ENCODE measurements at places on chromosomes 3 and 15.
A peak's percentile ranks its signal among the peaks of the same experiment; 100 is the strongest.

DNA sequence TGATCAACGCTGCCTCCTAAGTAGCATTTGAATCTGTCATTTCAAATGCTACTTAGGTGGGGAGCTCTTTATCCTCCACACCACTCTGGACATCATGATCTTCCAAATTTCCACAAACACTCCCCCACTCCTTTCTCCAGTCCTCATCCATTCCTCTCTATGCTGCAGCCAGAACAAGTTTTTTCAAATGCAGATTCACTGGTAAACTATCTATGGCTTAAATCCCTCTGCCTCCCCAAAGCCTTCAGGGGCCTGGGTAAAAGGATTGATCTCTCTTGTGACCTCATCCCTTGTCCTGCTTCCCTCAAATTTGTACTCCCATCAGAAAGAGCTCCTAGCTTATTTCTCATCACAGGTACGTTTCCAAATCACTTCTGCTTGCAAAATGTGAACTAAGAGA is 1.3 kb upstream of the AEN start:
- DNase-seq: no peak

DNA sequence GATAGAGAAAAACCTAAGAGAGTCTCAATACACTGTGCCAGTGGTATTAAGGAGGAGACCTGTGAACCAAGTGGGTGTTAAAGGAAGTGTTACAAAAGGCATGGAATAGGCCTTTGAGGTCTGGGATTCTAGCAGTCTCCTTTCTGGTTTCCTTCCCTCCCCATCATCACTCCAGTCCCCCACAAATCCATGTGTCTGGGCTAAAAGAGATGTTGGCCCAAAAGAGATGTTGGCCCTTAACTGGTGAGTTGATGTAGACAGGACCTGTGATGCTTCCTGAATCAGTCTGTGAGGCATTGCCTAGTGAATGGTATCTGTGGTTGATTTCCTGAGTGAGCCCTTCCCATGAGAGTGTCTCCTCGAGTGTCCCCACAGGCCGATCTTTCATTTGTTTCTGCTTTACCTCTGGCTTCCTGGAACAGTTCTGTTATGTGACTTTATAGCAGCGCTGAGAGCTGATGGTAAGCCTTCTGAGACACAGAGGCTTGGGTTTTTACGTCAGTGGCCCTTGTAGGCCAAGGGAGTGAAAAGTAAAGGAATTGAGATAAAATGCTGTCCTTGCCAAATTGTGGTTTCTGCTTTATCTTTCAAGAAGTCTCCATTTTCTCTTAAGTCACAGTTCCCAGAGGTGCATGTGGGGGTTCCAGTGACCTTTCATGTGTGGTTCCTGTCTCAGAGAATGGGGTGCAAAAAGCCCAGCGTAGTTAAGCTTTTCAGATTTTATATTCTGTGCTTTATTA is 87.8 kb downstream of the KLHL25 start:
- DNase-seq: no peak

- DNase-seq: peak; percentile 77
Measured at GRCh38 chr15:89358755-89359439, 24.3 kb upstream of the POLG start.

- peak; percentile 74 for DNase-seq
Measured at GRCh38 chr3:121748680-121749275, 763 bp downstream of the GOLGB1 start.

DNA sequence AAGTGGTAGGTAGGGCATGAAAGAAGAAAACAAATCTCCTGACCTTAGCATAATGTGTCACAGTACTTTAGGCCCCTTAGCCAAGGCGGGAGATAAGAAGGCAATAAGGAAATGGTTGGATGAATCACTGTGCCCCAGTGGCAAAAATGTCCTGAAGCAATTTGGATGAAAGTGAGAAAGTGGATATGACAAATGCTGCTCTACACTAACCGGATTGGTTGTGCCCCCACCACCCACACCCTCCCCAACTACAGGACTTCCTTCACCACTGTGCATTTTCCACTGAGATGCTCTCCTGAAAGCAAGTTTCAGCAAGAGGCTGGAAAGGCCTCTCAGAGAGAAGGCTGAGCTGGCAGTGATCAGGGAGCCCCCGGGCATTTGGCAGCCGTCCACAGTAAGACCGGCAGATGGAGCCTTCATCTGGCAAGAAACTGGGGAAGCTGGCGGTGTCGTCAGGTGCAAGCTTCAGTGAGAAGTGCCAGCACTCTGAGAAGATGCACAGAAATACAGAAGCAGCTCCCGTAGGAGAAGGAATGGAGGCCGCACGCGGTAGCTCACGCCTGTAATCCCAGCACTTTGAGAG is 63.8 kb downstream of the ATP1B3 start:
- peak; percentile 81 for DNase-seq

DNA sequence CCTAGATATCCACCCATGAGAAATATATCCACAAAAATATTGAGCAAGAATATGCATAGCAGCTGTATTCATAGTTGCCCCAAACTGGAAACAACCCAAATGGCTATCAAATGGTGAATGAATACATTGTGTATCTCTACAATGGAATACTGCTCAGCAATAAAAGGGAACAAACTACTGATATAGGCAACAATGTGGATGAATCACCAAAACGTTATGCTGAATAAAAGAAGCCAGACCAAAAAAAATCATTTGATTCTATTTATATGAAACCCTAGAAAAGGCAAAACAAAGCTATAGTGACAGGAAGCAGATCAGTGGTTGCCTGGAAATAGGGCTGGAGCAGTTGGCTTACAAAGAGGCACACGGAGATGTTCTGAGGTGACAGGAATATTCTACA is 15.5 kb upstream of the CMTM7 start:
- no peak for DNase-seq

DNA sequence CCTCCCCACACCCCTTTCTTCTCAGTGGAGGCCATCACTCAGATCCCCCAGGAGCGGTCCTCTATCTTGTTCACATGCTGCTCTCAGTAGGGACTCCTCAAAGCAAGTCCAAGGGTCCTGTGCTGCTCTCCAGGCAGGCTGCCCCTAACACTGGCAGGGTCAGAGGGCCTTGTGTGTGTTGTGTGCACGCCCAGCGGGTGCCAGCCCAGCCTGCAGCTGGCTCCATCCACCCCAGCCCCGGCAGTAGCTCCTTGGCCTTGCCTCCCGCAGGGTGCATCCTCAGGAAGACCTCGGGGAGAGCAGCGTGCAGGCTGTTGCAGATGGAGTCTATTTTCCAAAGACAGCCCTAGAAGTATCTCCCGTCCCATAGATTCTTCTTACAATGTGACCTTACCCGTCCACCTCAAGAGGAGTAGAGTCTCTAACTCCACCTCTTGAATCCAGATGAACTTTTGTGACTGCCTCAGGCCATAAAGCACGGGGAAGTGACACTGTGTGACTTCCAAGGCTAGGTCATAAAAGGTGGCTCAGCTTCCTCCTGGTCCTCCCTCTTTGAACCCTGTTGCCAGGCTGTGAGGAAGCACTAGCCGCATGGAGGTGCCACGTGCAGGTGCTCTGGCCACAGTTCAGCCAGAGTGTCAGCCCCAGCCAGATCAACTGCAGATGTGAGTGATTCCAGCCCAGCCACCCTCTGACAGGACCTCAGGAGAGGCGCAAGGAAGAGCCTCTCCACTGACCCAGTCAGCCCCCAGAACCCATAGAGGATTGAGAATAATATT is 531.6 kb downstream of the SHQ1 start:
- DNase-seq: no peak

DNA sequence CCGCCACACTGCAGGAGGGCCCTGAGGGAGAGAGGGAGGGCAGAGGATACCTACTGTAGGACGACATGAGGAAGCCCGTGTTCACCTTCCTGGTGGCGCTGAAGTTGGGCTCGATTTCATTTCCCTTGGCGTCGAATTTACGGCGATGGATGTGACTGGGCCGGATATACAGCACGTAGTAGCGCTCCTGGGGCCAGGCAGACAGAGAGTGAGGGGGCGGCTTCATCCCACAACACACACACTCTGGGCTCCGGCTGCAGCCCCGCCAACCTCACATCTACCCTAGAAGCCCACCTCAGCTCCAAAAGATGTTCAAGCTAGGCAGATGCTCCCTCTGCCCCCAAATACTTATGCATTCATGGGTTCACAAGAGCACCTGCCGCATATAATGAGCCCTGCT is 4.5 kb downstream of the ARPIN start:
- no peak for DNase-seq

- no peak for DNase-seq
Measured at GRCh38 chr15:67836134-67836455, 3.8 kb downstream of the RNU6-1 start.

- no peak for DNase-seq
Measured at GRCh38 chr3:152720951-152721718, 113.8 kb upstream of the P2RY1 start.

GRCh38 chr3:186427627-186428281 is 65.7 kb upstream of the DGKG start:
- no peak for DNase-seq

DNA sequence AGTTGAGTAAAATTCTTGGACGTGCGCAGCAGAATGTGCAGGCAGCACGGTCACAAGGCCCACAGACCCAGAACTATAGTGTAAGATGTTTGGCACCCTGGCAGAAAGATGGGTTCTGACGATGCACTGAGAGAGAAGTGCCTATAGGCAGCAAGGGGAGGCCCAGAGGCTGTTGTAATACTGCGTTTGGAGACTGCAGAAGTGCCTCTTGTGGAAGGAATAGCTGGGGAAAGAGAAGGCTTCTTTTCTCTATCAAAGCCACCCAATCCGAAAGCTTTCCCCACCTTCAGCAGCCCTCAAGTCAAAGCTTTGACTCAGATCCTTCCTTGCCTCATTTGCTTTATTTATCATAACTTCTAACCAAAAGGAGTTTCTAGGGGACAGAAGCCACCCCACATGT is 5.2 kb upstream of the SIN3A start:
- DNase-seq: peak; percentile 14

GRCh38 chr15:79676621-79677020 is 220.2 kb downstream of the MTHFS start:
- no peak for DNase-seq

GRCh38 chr3:184184546-184185230 is 1.3 kb upstream of the ABCF3 start:
- DNase-seq: no peak

- no peak for DNase-seq
Measured at GRCh38 chr3:23956701-23957100, 11.6 kb downstream of the NR1D2 start.

GRCh38 chr15:69118089-69118488 is 42.3 kb upstream of the GLCE start:
- no peak for DNase-seq

GRCh38 chr15:88878720-88879184 is 16.6 kb downstream of the HAPLN3 start:
- peak; percentile 42 for DNase-seq

- no peak for DNase-seq
Measured at GRCh38 chr3:161406594-161407555, 35.6 kb upstream of the SPTSSB start.

GRCh38 chr15:48355377-48355776 is 24.1 kb downstream of the DUT start:
- DNase-seq: no peak

DNA sequence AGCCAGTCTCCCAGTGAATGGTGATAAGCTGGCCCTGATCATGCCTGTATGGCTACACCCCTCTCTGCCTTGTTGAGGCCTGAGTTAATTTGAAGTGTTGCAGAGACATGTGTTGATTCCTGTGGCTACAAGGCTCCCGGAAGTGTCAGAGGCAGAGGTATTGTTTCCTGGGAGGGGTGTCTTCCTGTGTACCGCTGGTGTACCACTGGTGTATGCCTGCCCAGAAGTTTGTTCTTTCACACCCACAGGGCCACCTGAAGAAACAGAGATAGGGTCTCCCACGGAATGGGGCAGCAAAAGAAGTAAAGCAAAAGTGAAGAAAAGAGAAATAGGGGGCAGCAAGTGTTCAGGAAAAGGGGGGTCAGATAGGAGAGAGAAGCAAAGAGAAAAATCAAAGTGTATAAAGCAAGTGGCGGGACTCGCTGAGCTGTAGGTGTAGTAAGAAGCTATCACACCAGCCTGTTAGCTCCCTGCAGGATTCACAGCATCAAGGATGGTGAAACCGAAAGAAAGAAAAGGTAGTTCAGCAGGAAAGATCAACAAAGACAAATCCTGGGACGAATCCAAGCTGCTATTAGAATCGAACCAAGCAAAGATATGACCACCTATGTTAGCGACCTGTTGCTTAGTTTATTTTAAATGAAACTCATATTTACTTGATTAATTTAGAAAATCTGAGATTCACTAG is 36.6 kb upstream of the CD47 start:
- DNase-seq: no peak

- DNase-seq: no peak
Measured at GRCh38 chr3:146124126-146124801, 36.7 kb downstream of the PLOD2 start.

GRCh38 chr3:121793078-121793477 is 41.8 kb downstream of the IQCB1 start:
- no peak for DNase-seq

- no peak for DNase-seq
Measured at GRCh38 chr3:45781271-45781670, 15.1 kb downstream of the SLC6A20 start.

DNA sequence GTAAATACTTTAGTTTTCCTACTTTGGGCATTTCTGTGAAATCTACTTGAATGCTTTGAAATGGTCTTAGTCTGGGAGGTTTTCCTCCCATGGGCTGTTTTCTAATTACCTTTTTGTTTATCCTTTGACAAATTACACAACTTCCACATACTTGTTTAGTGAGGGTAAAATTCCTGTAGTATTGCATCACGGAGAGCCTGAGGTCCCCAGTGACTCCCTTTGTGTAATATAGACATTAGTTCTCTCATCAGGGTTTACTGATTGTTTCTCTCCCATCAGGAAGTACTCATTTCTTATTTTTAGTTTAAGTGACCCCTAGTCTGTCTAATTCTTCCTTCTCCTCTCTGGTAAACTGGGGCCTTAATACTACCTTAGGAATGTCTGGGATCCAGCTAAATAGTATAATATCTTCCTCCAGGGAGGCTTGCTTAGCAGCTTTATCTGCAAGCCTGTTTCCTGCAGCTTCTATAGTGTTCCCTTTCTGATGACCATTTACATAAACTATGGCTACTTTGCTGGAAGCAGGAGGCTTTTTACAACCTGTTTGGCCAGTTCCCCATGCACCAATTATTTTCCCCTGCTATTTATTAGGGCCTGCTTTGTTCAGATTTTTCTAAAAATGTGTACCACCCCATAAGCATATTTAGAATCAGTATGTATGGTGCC is 87.2 kb upstream of the XCR1 start:
- DNase-seq: peak; percentile 12

- DNase-seq: peak; percentile 35
Measured at GRCh38 chr3:16182183-16182582, 7.7 kb downstream of the GALNT15 start.
